ENCODE measurements at places on chromosomes 3 and 15.

- no peak for DNase-seq
Measured at GRCh38 chr3:129276385-129276784, 2.3 kb upstream of the HMCES start.

DNA sequence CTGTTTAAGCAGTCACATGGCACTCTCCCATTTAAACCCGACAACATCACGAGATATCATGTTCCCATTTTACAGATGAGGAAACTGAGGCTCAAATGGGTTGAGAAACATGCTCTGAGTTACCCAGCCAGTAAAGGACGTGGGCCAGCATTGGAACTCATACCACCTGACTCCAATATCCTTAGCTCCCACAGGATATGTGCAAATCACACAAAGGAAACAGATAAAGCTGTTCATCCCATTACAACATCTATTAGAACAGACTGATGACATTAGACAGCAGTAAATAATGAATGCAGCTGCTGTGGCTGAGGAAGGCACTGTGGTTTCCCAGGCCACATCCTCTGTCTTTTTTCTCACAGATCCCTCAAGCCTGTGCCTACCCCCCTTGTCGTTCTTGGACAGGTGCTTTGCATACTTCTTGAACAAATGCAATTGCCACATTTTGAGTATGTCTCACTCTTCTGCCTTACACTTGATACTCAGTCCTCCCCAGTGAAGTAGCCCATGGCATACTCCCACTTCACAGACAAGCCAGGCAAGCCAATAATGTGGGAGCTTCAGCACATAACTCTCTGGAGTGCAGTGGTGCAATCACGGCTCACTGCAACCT is 17.7 kb downstream of the FRMD4B start:
- no peak for DNase-seq

- no peak for DNase-seq
Measured at GRCh38 chr3:70982700-70983140, 600.8 kb downstream of the FOXP1 start.

DNA sequence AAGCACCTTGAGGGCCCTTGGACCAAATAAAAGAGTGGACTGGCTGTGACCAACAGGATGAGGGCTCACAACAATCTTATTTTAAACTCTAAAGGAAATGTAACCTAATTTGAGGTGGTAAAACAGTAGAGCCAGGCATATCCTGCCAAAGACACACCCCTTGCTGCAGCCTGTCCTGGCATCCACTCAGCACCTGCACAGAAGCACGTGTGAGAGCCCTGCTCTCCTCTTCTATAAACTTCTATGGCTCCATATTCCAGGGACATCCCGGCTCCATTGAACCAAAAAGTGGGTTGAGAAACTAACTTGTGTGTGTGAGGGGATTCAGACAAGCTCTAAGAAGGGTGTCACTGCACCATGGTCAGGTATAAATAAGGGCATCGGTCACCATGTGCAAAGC is 190.9 kb upstream of the CHRNA7 start:
- DNase-seq, result no peak

DNA sequence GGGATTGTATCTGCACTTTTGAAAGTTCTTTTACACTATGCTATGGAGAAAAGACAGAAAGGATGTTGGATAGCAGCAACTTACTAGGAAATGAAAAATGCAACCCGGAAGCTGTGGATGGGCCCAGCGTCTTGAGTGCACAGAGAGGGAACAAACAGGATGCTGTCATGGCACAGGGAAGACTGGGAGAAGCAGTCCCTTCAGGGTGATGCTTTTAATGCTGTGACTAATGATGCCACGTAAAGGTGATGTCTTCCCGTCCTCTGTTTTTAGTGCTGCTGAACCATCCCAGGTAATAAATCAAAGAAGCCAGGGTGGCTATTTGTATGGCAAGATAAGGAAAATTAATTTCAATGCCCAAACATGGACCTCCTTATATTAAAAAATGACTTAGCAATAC is 437.6 kb downstream of the FOXP1 start:
- no peak for DNase-seq

GRCh38 chr3:155372281-155372680 is 78.8 kb upstream of the STRIT1 start:
- DNase-seq, result no peak

GRCh38 chr3:56005196-56005805 is 463.0 kb downstream of the ERC2 start:
- DNase-seq, result no peak

DNA sequence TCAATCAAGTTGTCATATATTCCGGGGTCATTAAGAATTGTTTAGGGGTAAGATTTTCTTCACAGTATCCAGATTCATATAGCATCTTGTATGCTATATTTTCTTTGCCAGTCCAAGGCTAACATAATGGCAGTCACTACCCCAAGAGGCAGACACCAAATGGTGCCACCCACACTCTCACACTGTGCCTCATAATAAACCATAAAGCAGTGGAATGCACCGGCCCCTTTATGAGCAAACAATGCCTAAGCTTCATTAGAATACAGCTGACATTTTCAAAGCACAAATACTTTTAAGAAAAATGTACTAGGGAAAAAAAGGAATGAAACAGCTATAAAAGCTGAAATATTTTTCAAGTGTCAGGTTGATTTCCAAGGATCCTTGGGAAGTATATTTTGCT is 121.6 kb downstream of the TFDP2 start:
- no peak for DNase-seq

DNA sequence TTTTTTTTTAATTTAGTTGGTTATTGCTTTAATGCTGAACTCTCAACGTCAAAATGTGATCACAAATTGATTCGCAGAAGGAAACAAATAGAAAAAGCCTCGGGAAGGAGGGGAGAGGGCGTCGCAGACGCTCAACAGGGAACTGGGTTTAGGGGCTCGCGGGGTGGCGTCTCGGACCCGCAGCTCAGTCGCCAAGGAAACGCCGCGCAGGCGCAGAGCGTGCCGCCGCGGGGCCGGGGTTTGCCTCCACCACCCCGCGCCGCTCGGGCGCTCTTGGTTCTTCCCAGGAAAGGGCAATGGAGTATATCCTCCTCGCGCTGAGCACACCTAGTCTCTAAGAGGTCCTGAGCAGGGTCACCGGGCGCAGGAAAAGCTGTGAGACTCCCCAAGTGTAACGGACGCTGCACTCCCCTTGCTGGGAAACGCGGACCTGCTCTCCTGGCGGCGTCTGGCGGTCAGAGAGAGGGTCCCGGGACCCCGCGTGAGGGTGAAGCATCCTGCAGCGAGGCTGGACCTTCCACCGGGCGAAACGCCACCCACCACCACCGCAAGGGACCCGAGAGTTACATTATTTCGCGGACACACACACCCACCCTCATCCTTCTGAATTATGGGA is 753 bp downstream of the PLCH1 start:
- peak; percentile 82 for DNase-seq

DNA sequence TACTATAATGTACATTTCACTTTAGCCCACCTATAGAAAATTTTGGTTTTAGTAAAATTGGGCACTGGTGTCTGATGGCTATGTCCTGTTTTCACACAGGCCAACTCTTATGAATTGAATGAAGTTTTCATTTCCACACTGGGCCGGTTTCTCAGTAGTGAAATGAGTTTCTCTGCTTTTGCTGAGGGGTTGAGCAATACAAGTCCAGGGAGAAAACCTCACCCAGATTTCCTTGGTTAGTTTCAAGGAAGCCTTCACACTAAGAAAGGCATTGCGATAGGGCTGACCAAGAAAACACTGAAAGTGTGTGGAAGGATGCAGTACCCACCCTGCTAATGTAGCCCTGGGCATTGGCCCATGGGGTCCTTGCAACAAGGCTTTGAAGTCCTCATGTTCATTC is 331.5 kb upstream of the CFAP20DC start:
- no peak for DNase-seq

DNA sequence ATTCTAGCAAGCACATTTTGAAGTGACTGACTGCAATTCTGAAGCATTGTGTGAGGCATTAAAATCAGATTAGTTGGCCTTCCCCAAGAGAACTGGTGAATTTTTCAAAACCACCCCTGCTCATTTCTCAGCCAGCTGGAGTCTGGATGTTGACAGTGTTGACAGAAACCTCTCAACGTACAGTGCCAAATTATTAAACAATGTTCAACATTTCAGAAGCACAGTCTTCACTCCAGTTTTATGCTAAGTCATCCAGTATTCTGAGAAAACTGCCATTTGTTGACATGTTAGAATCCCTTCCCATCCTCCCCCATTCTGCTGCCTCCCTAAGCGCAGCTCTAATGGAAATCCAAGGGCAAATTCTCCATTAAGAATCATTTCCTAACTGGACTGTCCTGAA is 369.3 kb upstream of the TRIM42 start:
- DNase-seq, result no peak

DNA sequence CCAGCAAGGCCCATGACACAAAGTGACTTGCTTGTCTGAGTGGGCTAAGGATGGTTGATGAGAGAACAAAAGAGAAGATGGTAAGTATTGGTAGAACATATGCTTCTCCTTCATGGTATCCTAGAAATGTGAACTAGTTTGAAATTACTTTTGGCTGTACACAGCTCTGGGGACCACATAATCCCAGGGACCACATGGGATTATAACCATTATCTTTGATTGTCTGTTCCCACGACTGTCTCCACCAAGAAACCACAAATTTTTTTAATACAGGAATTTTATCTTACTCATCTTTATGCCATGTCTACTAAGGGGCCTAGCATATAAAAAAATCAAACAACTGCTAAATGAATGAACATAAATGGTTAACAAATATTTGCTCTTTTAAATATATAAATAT is 155.3 kb upstream of the PRICKLE2 start:
- no peak for DNase-seq

DNA sequence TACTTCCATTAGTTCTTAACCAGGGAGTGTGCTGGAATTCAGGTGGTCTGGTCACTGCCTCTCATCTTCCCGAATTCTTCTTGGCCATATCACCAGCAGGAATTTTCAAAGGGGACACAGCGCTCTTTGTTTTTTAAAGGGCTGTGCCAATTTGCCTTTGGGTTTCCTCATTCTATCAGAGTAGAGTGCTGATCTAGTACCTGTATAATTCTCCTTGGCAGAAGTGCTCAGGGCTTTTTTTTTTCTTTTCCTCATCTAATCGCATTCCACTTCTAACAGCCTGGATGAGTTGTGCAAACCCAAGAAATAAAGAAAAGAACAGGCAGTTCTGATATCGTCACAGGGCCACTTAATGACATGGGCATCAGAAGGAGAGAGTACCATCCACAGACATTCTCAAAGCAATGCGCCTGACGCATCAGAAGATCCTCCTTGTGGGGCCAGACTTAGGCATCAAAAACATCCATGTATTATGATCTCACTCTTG is 121.0 kb downstream of the ASB7 start:
- no peak for DNase-seq

- DNase-seq, result peak; percentile 89
Measured at GRCh38 chr15:31435261-31435911, 108.8 kb downstream of the KLF13 start.

GRCh38 chr3:23128655-23129054 is 74.5 kb upstream of the UBE2E2 start:
- no peak for DNase-seq

GRCh38 chr3:183381673-183382072 is 46.7 kb downstream of the MCF2L2 start:
- DNase-seq, result no peak

- peak; percentile 57 for DNase-seq
Measured at GRCh38 chr3:152656214-152656971, 178.5 kb upstream of the P2RY1 start.

DNA sequence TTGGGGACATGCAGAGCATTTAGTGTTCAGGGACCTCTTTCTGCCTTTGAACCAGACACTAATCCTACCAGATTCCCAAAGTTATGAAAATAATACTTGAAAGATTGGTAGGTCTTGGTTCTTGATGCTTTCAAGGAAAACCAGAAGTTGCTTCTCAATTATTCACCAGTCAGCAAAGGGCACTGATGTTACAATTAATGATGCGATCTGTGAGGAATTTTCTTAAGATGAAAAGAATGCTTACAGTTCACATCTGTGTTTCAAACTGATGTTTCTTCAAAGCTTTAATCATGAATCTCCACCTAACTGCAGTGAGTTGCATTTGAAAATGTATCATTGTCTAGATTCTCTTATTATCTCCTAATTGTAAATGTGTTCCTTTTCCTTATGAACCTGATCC is 161.0 kb downstream of the NAALADL2 start:
- DNase-seq, result no peak

DNA sequence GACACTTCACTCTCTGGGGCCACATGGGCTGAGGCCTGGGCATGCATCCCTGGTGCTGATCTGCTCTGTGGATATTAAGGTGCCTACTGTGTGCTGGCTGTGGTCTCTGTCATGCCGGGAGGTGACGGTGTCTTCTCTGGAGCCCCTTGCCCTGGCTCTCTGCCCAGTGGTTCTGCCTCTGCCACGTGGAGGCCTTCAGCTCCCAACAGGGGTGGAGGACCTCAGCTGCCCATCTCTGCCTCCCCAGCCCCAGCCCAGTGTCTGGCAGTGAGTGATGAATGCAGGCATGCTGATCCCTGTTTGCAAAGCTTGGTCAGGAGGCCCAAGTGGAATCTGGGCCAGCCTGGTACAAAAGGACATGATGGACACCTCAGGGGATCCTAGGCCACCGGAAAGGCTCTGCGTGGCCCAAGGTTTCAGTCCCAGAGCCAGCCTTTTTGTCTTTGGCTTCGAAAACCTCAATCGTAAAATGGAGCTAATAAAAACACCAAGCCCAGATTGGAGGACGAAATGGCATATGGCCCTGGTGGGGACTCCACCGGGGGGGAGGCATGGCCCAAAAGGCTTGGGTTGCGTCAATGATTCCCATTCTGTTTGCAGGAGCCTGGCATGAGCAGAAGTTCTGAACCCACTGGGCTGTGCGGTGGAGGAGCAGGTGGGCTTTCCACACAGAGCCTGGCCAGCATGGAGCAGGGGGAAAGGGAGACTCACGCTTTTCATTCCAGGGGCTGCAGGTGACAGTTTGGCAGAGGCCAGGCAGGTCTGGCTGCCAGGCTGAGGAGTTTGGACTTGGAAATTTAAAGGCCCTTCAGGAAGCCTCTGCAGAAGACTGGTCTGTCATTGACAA is 54.7 kb upstream of the KLF13 start:
- no peak for DNase-seq

GRCh38 chr3:62169906-62170660 is 203.3 kb downstream of the FEZF2 start:
- no peak for DNase-seq

DNA sequence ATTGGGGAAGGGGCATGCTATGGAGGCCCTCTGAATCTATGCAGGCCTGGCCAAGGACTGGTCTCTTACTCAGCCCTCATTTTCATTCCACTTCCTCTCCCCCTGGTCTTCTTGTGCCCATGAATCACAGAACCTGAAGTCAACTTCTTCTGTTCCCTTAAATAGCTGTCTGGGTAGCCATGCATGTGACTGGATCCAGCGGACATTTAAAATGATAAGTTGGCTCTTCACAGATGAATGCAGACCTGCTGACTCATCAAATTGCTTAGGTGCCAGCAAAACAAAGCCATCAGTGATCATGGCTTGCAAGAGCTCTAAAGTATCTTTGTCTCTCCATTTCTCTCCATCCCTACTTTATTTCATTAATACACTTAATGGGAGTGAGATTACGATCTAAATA is 90.1 kb upstream of the CADPS start:
- DNase-seq, result peak; percentile 23

DNA sequence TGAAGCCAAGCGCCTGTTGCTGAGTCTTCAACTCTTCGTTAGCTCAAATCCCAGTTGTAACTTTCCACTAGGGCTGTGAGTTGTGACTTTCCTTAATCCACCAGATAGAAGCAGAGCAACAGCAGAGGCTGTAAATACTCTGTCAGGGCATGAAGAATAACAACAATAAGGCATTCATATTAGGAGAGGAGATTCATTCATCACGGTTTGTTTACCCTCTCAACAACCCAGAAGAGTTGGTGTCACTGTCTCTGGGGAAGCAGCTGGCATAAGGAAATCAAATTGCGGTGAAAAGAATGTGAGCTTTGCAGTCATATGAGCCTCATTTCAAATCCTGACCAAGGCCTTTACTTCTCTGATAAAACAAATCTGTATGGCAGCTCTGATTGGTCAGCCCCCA is 184.8 kb downstream of the SHQ1 start:
- no peak for DNase-seq

Measured in BE2C (cell line).